ENCODE measurements at places on chromosomes 5 and 9.

- DNase-seq, result peak; percentile 4
Measured at GRCh38 chr5:15421921-15422412, 78.0 kb upstream of the FBXL7 start.

DNA sequence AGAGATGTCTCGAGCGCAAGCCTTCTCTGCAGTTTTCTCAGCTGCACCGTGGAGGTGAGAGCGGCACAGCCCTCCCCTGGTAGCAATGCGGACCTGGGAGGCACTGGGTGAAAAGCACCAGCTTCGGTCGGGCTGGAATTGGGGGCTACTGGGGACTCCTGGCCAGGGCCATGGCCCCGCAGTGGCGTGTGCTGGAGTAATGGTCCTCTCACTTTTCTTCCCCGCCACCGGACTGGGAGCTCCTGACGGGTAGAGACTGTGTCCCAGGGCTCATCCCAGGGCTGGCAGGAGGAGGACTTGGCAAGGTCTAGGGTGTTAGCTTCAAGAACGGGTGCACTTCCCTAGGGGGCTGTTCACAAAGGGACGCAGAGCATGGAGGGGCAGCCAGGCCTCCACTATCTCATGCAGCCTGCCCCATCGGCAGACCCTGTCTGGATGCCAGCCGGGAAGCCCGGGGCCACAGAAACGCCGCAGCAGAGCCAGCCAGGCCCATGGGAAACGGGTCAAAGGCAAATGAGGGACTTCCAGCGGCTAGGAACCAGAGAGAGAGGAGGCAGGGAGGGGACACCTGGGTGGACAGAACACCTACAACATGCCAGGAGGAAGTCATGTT is 92.6 kb upstream of the MVB12B start:
- no peak for DNase-seq

- no peak for DNase-seq
Measured at GRCh38 chr9:86604741-86605140, 250.5 kb upstream of the TUT7 start.

- DNase-seq, result no peak
Measured at GRCh38 chr5:21672911-21673310, 1180.2 kb downstream of the CDH12 start.

- no peak for DNase-seq
Measured at GRCh38 chr5:90550963-90551362, 7.6 kb upstream of the ADGRV1 start.

- no peak for DNase-seq
Measured at GRCh38 chr5:96863949-96864584, 12.2 kb upstream of the ERAP2 start.

- no peak for DNase-seq
Measured at GRCh38 chr9:13387734-13388067, 108.2 kb upstream of the MPDZ start.

DNA sequence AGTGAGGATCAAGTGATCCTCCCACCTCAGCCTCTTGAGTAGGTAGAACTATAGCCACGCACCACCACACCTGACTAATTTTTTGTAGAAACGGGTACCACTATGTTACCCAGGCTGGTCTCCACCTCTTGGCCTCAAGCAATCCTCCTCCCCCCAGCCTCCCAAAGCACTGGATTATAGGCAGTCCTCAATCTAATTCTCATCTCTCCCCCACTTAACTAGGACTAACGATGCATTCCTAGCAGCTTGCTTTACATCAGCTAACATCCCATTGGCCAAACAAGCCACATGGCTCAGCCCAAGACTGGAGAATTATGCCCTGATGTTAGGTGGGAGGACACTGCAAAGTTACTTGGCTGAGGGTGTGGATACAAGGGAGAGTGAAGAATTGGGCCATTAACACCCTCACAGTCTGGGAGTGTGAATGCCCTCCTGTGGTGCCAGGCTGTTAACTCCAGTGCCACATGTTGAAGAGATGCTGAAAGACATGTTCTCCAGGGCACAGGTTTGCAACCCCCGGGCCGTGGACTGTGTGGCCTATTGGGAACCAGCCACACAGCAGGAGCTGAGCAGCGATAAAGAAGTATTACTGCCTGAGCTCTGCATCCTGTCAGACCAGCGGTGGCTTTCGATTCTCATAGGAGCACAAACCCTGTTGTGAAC is 5.3 kb upstream of the ZNF367 start:
- DNase-seq, result no peak

GRCh38 chr5:160303690-160304089 is 8.7 kb downstream of the CCNJL start:
- no peak for DNase-seq

DNA sequence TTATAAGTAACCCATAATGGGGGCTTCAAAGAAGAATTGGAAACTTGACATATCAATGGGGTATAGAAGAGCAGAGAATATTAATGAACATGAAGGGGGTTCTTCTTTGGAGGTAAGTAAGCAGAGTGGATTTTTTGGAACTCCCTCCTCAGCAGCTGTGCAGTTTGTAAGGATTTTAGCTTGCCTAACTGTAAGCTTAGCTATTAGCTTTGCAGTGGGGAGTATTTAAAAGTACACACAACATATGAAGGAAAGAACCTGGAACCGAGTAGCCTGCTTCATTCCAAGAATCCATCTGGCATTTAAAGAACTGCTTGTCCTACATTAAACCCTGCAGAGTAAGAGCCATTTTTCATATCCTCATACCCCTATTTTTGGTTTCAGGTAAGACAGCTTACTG is 2.2 kb upstream of the PBX3 start:
- DNase-seq, result no peak

DNA sequence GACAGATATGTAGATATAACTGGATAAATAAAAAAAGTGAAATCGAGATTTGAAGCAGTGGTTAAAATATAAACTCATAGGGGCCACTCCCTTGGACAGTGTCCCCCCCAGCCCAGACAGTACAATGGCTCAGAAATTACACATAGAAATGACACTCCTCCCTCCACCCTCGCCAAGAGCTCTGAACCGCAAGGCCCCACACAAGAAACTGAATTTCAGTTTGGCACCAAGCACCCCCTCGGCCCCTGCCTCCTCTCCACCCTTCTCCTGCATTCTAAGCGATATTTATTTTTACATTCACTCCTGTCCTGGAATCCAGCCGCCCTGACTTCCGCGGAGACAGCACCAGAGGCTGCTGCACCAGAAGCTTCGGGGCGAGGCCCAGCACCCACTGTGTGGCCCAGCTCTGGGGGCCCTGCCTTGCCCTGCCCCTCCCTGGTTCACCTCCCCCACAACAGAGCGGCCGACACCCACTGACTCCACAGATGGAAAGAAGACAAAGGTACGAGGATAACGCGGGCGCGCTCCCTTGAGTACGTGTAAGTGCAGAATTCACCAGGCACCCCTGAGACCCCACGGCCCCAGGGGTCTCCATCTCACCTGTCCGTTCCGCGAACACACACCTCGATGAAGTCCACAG is 11.0 kb downstream of the STC2 start:
- no peak for DNase-seq

- DNase-seq, result no peak
Measured at GRCh38 chr5:17406423-17406838, 91.6 kb upstream of the TAF11L2 start.

DNA sequence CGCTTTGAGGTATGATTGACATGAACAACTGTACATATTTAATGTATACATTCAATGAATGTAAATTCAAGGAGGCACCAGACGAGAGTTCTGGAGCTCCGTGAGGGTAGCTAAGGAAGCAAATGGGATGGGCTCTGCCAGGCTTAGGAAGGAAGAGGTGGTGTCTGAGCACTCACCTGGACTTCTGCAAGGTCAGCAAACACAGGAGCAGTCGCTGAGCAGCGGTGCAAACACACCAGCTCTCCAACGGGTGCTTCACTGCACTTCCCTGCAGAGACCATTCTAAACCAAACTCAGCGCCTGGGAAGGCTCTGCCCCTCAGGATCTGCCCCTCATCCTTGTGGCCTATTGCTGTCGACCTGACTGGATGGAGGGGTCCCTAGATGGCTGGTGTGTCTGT is 101.5 kb downstream of the COL23A1 start:
- peak; percentile 40 for DNase-seq

DNA sequence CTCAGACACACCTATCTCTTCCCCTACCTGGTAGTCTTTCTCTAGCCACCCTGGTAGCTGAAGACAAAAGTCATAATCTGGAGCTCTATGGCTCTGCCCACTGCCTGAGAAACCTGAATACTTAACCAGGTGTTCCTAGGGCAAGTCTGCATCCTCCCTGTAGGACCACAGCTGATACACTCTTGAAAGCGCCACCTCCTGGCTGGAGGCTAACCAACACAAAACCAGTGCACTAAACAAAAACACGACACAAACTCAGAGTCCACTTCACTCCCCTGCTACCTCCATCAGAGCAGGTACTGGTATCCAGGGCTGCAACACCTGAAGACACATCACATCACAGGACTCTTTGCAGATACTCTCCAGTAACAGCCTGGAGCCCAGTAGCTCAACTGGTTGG is 84.6 kb upstream of the ANXA1 start:
- DNase-seq, result no peak

GRCh38 chr5:62779010-62779422 is 200.4 kb downstream of the LRRC70 start:
- peak; percentile 45 for DNase-seq

- DNase-seq, result no peak
Measured at GRCh38 chr5:12743582-12743981, 839.3 kb upstream of the CTNND2 start.

- peak; percentile 73 for DNase-seq
Measured at GRCh38 chr9:109166171-109166770, 778 bp downstream of the FRRS1L start.

- DNase-seq, result no peak
Measured at GRCh38 chr5:113935453-113935852, 422.0 kb downstream of the YTHDC2 start.

DNA sequence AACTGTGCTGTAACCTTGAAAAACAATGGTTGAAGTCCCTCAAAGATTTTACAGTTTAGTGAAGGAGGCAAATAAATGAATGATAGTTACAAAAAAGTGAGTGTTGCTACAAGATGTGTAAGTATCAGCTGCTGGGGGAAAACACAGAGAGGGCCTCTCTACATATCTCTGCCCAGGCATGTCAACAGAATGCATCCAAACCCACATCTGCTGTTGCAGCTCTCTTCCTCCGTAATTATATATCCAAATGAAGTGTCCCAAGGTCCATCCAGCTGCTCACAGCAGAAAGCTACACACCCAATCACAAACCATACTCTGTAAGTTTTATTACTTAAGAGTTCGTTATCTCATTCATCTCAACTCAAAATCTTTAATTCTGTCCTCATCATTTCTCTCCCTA is 584.6 kb downstream of the ANXA1 start:
- no peak for DNase-seq

- DNase-seq, result no peak
Measured at GRCh38 chr5:151522226-151522625, 68.9 kb downstream of the FAT2 start.

GRCh38 chr9:98602839-98603500 is 105.8 kb downstream of the GABBR2 start:
- no peak for DNase-seq

DNA sequence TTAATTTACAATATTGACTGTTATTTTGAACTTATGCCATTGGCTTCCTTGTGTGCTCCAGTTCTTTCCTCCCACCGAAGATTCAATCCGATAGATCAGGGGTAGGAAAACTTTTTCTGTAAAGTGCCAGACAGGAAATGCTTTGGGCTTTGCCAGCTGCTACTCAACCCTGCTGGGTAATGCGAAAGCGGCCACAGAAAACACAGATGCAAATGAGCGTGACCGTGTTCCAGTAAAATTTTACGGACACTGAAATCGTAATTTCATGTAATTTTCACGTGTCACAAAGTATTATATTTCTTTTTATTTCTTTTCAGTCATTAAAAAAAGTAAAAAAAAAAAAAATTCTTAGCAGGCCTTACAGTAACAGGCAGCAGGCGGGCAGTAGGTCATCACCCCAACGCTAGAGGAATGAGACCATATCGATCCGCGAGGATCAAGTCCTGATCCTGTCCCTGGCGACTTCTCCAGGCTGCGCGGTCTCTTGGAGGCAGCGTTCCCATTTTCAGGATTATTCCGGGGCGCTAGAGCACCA is 599 bp downstream of the NMRK1 start:
- no peak for DNase-seq

GRCh38 chr5:76920491-76920890 is 32.4 kb upstream of the CRHBP start:
- DNase-seq, result no peak

DNA sequence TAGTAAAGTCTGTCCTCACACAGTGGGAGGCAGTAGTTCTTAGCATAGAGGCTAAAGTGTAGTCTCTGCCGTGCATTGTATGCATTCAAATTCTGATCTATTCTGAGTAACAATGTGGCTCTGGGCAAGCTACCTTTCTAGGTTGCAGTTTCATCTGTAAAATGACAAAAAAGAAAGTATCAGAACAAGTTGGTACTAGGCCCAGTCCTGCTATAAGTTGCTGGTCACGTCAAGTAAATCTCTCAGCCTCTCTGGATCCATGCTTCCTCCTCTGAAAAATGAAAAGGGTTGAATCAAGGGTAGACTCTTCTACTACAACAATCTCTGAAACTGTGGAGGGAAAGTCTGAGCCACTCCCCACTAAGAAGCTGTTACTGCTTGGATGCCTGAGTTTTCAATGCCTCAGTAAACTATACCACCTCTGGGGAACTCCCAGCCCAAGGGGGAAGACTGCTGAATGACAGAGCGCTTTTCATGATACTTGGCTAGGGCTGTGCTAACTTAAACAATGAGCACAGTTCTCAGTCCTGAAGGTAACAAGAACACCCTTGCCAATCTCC is 34.5 kb upstream of the SPARC start:
- DNase-seq, result no peak

- no peak for DNase-seq
Measured at GRCh38 chr9:133485531-133486260, 6.8 kb upstream of the SLC2A6 start.

GRCh38 chr5:28648108-28648507 is 1609.7 kb upstream of the CDH9 start:
- DNase-seq, result no peak

GRCh38 chr5:143101121-143101520 is 302.4 kb downstream of the NR3C1 start:
- no peak for DNase-seq

DNA sequence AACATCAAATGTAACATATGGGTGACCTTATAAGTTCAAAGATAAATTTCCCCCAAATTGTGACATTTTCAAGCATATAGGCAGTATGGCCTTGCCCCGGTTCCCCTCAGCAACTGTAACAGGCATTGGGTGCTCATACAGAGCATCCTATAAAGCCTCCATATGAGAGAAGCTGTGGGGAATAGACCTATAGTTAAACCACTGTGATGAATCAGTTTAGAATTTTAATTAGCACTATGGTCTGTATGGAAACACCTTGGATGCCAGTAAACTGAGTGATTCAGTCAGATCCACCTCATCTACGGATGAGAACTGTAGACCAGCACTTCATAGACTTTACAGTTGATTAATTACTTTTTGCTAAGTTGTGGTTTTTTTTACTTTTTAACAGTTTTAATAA is 79.4 kb downstream of the ERCC6L2 start:
- no peak for DNase-seq

- DNase-seq, result no peak
Measured at GRCh38 chr5:89282554-89283510, 399.8 kb upstream of the MEF2C start.

DNA sequence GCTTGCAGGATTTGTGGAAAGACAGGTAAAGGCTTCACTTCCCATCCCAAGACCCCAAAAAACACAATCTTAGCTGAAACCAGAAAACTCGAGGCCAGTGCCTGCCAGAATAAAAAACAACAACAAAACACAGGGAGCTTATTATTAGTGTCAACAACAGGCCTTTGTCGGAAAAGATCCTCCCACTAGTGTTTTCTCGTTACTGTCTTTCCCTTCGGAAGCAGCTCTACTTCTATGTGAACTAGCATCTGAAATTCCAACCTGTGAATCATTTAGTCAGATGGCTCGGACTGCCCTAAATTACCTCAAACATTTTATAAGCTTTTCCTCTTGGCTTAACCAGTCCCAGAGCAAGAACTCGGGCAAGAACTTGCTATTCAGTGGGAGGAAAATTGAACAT is 122.2 kb upstream of the GNA14 start:
- DNase-seq, result no peak
